ENCODE measurements at places on chromosomes 11 and 22.

DNA sequence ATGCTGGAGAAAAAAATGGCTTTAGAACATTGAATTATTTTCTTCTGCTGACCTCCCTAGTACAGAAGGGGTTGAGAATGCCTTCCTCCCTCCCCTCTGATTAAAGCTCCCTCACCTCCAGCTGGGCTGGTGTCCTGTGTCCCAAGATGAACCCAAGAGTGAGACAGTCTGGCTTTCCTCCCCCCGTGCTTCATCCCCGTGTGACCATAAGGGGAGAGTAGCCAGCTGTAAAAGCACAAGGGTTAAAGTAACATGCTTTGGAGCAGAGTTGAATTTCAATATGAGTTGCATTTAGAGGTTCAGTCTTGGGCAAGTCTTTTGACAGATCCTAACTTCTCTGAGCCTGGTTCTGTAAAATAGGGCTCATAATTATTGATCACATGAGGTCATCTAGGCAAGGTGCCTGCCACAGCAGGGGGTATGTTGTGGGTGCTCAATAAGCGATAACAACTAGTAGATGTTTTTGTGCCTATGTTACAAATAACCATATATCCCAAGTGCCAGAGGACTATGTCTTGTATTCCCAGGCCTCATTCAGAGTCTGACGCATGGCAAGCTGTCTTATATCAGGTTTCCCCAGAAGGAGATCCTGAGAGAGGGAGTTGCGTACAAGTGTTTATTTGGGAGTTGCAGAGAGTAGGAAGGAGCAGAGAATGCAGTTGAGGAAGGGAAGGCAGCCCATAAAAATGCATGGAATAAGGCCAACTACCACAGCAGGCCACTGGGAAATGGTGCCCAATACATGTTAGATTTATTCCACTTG is 4.1 kb downstream of the PRG2 start:
- DNase-seq: no peak

DNA sequence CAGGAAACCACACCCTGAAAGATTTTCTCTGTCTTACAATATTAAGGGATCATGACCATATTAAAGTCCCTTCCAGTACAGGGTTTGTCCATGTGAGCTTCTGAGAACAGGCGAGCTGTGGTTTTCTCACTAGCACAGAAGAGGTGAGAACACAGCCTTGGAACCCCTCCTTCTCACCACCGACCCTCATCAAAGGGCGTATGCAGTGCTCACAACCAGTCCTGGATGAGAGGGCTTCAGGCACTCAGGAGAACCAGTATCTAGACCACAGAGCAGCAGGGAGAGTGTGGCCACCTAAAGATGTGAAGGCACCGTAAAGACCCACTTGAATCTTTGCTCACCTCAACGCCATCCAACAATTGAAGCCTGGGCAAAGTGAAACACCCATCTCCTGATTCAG is 397.0 kb downstream of the ETS1 start:
- DNase-seq: no peak

- DNase-seq: no peak
These were observed 44.5 kb upstream of the RPS13 start for GRCh38 chr11:17121981-17122380.

DNA sequence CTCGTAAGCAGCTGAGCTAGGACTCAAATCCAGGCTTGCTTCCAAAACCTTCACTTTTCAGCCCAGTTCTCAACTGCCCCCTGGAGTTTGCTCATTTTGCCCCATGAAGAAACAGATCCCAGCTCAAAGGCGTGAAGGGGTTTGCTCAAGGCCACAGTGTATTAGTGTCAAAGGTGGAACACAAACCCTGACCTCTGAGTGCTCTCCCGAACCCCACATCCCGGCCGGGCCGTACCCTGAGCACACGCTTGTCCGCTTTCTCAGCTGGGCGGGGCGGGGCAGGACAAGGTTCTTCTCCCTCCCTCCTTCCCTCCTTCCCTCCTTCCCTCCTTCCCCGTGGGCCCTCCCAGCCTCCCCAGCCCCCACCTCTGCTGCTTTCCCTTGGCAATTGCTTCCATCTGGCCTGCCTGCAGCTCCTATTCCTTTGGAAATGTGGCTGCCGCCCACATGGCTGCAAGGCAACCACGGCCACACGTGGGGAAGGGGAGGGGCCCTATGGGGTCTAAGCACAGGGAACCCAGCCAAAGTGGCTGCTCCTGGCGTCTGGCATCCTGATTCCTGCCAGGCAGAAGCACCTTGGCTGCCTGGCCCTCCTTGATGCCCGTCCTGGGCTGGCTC is 4.1 kb downstream of the ST3GAL4 start:
- no peak for DNase-seq

DNA sequence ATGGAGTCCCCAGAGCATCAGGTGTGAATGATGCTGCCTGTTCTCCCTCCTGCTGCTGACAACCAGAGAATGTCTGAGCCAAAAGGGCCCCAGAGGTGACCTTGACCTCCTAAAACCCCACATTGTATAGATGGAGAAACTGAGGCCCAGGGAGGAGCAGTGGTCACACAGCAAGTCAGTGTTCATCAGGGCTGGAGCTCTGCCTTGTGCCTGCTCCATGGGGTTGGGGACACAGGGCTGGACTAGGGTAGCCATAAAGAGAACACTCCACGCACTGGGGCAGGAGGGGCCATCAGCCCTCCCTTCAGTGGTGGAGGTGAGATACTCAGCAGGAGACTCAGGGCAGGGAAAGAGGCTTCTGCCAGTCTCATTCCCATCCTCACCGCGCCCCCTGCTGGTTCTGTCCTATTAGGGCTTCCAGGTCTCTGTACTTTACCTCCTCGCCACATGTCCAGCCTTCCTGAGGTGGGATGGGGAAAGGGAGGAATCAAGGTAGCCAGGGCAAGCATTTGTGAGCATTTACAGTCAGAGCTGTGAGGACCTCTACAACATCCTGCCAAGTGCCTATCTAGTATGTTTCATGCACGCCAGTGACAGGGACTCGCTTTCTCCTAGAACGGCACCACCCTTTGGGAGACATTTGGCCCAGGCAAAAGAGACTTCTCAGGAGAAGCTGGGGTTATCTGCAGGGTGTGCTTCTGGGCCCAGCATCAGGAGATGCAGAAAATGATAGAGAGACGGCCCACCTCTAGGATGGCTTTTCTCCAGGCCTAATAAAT is 43.2 kb downstream of the NEU3 start:
- DNase-seq: peak; percentile 64

DNA sequence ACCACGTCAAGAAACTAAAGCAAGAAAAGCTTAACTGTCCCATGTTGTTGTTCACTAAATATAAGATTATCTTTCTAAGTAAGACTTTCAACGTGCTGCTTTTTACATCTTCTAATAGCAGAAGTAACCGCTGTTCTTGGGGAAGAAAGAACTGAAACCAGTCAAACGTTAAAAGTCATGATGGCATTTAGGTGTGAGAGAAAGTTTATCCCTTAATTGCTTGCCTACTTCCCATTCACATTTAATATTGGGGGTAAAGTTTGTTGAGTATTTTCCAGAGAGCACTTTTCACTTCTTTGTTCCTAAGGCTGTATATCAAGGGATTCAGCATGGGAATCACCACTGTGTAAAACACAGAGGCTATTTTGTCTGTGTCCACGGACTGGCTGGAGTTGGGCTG is 970 bp downstream of the OR5B21 start:
- no peak for DNase-seq

DNA sequence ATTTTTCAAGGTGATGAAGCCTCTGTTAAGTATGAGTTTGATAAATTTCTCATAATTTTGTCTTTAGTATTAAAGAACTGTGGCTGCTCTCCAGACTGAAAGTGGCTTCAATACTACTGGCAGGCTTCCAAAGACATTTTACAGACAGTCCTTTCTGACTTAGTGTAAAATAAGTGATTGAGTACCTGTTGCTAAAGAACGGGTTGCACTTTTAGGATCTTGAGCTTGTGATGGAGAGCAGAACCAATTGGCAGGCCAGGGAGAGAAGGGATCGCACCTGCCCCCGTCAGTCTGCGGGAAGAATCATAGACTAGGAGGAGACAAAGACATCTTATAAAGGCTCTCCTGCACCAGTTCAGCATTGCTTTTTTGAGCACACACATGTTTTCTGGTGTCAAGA is 4.4 kb downstream of the NCAM1 start:
- no peak for DNase-seq

GRCh38 chr11:89177691-89178231 is at the start of gene TYR:
TSS of gene TYR (plus strand) at chr11:89177875. CDS start at chr11:89177954, 79 bp downstream.
- no peak for DNase-seq

- DNase-seq: no peak
These were observed 14.8 kb upstream of the MPPED1 start for GRCh38 chr22:43396934-43397457.

GRCh38 chr22:39661842-39662685 is 91.5 kb downstream of the CACNA1I start:
- peak; percentile 72 for DNase-seq

GRCh38 chr11:95547976-95548375 is 241.6 kb downstream of the FAM76B start:
- no peak for DNase-seq

DNA sequence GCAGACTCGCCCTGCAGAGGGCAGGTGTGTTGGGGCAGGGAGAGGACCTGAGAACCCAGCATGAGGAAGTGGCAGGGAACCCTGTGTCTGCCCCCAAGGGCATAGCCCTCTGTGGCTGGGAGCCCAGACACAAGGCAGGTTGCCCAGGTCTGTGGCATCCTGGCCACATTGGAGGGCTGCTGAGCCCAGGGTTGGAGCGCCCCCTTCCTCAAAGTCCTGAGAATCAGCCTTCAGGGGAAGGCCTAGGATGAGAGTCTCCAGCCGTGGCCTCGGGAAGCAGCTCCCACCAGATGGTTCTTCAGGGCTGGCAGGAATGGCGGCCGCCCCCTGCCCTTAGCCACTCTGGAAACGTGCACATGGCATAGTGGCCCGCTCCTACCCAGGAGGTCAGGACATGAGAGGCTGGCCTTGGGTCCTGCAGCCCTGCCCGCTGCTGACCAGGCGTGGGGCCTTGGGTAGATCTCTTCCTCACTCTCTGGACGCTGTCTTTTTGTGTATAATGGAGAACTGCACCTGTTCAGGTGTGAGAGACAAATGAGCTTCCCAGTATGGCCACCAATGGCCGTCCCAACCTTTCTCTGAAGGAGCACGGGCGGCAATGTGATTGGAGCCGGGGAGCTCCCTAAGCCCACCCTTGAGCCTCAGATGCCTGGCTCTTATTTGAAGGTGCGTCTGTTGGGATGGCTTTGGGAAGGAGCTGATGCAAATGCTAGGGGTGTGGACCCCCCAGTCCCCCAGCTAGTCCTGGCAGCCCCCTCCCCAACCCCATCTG is 4.6 kb upstream of the CDC42BPG start:
- peak; percentile 37 for DNase-seq

- no peak for DNase-seq
These were observed 33.9 kb downstream of the TSG101 start for GRCh38 chr11:18492888-18493287.

GRCh38 chr11:25068451-25068850 is 571.6 kb downstream of the LUZP2 start:
- no peak for DNase-seq

DNA sequence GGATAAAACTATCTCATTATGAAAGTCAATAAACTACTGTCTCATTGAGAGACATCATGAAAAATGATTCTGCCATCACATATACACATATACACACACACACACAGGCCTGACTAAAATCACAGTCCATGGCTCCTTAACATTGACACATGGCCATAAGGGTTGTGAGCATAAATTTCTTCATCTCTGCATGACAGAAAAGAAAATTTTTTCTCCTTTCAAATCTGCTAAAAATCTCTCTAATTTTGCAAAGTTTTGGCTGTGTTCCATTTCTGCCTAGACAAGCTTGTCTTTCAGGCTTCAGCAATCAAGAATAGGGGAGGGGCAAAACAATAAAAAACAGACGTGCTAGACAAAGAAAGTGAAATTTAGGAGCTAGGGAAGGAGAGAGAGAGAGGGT is 324.5 kb downstream of the LRRC4C start:
- DNase-seq: no peak

- no peak for DNase-seq
These were observed 79.1 kb downstream of the TBC1D22A start for GRCh38 chr22:46841522-46841921.

DNA sequence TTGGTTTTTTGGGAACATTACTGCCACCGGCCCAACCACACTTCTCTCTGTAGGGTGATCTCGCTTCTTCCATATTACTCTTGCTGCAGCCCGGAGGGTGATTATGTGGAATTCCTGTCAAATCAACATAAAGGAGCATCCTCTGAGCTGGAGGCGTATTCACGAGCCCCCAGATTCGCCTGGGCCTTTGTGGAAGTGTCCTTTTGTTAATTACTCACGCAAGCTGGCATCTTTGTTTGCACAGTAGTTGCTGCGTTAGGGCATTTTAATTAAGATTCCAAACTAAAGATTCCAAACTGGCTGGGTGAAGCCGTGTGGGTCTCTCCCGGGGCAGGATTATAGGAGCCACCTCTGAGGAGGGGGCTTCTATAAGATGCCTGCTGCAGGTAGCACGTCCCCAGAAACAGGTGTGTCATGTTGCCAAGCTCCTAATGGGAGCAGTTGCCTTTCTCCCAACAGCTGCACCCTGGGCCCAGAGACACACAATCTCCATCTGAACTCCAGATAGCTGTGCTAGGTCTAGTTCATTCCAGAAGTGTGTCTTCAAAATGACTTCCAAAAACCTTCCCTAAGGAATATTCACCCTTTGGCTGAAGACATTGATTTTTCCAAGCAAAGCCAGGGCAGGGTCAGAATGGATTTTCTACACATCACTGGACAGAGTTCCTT is 40.9 kb downstream of the SHISAL1 start:
- DNase-seq: no peak

DNA sequence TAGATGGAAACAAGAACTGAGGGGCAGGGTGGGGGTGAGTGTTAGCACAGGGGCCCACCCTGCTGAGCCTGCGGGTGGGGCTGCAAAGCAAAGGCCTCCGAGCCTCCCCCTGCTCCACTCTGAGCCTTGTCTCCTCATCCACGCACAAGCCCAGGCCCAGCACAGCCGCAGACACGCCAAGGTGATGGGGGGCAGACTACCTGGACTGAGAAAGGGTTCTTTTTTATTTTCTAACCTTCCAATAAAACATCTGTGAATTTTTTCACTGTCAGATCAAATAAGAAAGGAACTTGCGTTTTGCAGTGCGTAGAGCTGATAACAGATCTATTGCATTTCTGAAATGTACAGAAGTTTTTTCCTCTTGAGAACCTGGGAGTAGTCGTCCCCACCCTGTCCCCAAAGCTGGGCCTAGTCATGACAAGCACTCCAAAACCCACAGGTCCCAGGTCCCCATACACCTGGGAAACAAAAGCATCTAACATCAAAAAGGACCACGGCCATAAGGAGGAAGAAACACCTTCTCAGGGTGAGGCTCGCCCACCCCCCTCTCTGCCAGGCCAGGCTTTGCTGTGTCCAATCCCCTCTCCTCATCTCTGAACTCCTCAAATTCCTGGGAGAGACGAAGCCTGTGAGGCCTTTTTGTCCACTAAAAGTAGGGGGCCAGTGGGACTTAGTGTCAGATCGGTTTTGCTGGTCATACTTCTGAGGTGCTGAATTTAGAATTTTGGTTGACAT is 22.7 kb upstream of the CD5 start:
- no peak for DNase-seq

GRCh38 chr11:11989774-11990744 is 18.4 kb downstream of the DKK3 start:
- no peak for DNase-seq

DNA sequence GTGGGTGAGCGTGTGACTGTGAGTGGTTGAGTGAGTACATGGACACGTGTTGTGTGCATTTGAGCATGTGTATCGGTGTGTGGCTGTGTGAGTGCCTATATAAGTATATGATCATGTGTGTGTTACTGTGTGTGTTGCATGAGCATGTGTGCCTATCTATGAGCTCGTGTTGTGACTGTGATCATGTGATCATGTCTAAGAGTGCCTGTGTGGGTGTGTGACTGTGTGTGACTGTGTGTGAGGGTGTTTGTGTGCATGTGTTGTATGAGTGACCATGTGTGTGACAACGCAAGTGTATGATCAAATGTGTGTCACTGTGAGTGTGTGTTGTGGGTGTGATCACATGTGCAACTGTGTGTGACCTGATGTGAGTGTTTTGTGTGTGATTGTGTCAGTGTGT is 88.8 kb downstream of the UBASH3B start:
- DNase-seq: no peak
